ENCODE measurements at places on chromosomes 6 and 20.

DNA sequence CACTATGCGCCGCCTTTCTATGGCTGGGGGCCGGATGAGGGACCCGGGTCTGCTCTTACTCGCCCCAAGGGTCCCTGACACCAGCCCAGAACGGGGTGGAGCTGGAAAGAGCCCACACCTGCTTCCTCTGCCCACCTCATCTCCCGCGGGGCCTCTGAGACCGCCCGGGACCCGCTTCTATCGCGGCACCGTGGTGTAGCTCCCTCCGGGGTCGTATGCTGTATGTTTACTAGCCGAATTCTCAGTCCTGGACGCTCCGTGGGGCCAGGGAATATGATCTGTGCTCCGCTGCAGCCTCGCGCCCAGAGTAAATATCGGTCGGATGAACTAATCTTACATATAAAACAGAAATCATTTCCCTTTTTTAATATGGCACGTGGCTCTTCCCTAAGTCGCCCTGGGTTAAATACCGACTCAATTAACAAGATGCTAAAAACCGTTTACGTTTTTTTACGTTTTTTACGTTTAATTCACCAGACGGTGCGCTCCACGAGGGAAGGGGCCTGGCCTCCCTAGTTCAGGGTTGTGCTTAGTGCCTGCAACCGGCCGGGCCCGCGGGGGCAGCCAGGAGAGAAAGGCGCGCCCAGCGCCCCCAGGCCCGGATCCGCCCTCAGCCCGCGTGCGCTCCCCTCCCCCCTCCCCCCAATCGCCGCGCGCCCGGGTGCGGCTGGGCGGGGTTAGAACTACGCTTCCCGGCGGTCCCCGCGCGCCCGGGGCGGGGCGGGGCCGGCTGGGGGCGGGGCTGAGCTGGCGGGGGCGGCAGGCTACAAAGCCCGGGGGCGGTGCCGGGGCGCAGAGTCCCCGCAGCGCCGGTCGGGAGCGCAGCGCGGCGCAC is at the start of gene RBM38:
Gene RBM38 (plus strand): TSS at position 793 of the 835 bp plus-strand sequence. CDS start 186 bp downstream, outside the sequence.
- peak; percentile 99 for DNase-seq

GRCh38 chr6:131685266-131685780 is 15.9 kb downstream of the OR2A4 start:
- DNase-seq, result no peak

- no peak for DNase-seq
Observed at GRCh38 chr6:147167576-147168461, 36.4 kb upstream of the STXBP5 start.

- no peak for DNase-seq
Observed at GRCh38 chr6:25447570-25447929, 168.4 kb downstream of the CARMIL1 start.

- no peak for DNase-seq
Observed at GRCh38 chr20:57896017-57896416, 186.2 kb upstream of the PMEPA1 start.

DNA sequence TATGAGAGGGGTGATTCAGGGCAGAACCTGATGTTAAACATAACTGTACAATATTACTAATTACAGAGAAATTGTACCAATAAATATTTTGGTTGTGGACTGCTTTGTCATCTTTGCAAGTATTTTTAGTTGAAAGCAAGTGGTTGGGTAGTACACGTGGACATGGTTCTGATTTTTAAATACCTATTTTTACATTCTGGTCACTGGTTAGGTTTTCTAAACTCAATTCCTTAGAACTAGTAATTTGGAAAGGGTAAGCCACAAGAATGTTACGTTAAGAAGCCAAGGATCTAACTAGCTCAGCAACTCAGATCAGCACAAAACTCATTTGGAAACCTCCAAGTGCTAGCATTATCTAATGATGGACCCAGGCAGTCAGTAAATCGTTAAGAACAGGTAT is 2.7 kb downstream of the EPB41L2 start:
- no peak for DNase-seq

DNA sequence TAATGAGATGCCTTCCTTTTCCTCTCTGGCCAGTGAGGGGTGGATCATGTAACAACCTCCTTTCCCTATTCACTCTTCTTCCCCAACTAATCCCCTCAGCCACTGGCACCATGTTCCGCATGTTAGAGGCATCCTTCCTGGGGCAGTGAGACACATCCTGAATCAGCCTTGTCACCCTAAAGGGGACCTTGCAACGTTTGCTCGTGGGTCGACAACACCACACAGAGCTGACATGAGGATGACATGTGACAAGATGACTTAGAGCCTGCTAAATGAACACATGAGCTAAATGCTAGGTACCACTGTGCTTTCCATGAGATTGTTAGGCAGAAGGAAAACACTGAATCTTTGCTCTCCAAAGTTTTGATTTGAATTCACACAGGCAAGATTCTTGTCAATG is 129.2 kb downstream of the ATXN1 start:
- DNase-seq, result no peak

- no peak for DNase-seq
Observed at GRCh38 chr6:61909486-61909885, 376.5 kb downstream of the KHDRBS2 start.

GRCh38 chr6:49524541-49524940 is 24.8 kb downstream of the GLYATL3 start:
- DNase-seq, result no peak

DNA sequence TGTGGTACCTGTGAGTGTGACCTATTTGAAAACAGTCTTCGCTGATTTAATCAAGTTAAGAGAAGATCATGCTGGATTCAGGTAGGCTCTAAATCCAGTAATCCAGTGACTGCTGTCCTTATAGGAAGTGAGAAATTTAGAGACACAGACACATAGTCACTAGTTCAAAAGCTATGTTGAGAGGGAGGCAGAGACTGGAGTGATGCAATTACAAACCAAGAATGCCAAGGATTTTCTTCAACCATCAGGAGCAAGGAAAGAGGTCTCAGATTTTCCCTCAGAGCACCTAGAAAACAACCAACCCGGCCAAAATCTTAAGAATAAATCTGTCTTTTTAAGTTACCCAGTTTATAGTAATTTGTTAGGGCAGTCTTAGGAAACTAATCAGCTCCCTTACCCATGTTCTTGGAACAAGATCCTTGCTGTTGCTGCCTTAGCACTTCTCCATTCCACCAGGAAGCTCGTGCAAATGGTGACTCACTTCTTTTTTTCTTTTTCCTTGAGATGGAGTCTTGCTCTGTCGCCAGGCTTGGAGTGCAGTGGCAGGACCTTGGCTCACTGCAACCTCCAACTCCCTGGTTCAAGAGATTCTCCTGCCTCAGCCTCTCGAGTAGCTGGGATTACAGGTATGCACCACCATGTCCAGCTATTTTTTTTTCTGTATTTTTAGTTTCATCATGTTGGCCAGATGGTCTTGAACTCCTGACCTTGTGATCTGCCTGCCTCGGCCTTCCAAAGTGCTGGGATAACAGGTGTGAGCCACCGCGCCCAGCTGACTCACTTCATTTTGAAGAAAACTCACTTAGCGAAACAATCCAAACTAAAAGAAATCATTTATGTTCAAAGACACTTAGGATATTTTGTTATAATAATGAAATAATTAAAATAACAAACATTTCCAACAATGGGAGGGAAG is 34.4 kb upstream of the ZNF184 start:
- DNase-seq, result no peak

DNA sequence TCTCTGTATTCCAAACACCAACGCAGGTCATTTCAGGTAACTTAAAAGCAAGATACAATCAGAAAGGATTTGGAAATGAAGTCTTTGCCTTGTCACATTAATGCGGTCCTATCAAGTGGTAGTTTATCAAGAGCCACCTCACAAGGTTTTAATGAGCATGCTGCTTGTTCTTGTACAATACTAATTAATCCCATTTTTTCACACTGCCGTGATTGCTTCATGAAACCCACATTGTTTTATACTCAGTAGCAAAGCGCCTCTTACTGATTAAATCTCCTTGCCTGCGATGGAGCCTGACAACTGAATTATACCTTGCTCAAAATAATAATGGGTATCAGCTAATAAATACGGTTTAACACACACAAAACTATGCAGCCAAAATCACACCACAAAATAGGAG is 234.1 kb upstream of the TSHZ2 start:
- no peak for DNase-seq

- DNase-seq, result no peak
Observed at GRCh38 chr6:32943864-32944649, 3.2 kb upstream of the HLA-DMB start.

DNA sequence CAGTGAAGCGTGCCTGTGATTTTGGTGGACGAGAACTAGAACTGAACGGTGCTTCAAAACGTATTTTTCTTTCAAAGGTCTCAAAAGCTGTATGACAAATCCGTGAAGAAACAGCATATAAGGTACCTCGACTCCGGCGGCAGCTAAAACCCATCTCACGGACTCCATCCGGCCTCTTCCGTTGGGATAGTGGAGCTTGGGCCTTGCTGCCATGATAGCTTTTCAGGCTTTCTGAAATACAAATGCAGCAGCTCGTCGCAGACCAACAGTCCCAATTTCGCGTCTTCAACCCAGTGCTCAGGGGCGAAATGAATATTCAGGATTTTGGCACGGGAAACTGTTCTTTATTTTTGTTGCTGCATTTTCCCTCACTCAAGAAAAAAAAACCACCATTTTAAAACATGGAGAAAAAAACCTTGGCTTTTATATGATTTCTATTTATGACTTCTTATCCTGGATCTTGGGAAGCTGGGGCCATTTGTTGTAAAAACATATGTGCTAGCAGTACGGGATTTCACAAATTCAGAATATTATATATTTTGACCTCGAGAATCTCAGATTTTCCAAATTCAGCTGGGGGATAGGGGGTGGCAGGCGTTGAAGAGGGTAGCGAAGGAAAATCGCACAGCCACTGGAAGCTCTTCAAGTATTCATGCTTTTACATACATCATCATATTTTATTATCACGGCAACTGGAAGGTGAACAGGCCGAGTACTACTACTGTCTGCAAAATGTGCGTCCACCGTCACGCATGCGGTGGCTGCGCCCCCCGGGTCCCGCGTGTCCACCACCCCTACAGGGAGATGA is 849 bp downstream of the GSTA4 start:
- peak; percentile 40 for DNase-seq

GRCh38 chr20:32278199-32278643 is 770 bp downstream of the KIF3B start:
- DNase-seq, result no peak

- DNase-seq, result no peak
Observed at GRCh38 chr6:106613590-106613989, 15.7 kb downstream of the RTN4IP1 start.

- no peak for DNase-seq
Observed at GRCh38 chr20:63765902-63766301, 26.3 kb downstream of the SLC2A4RG start.

DNA sequence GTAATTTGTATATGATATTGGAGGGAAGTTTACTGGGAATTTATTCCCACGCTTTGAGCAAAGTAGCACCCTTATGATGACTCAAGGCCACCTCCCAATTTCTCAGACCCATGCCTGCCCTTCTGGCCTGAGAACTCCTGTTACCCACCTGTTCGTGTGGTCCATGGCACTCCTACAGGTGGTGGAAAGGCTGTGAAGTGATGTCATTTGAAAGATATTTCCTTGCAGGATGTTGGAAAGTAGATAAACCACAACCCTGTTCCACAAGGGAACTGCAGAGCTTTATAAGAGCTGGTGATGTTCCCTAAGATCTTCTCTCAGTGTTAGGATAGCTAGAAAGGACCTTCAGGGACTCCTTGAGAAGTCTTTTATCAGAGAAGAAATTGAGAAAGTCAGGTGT is 70.5 kb downstream of the ADGRG6 start:
- DNase-seq, result peak; percentile 74

DNA sequence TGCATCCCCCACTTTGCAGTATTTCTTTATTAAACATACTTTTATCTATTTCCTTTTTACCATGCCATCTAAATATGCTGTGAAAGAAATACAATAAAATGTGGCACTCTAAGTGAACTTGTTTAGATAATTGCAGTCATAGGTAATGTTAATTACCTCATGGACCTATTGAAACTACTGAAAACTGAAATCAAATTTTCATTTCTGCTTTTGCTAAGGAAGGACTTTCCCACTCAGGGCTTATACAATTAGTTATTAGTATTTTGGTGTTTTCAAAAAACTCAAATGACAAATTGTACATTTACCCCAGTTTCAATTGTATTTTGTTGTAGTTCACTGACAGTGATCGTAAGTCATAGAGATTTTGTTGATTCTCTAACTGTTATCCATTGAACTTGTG is 88.4 kb downstream of the ID4 start:
- no peak for DNase-seq

GRCh38 chr6:12208190-12208589 is 82.0 kb upstream of the EDN1 start:
- peak; percentile 20 for DNase-seq

DNA sequence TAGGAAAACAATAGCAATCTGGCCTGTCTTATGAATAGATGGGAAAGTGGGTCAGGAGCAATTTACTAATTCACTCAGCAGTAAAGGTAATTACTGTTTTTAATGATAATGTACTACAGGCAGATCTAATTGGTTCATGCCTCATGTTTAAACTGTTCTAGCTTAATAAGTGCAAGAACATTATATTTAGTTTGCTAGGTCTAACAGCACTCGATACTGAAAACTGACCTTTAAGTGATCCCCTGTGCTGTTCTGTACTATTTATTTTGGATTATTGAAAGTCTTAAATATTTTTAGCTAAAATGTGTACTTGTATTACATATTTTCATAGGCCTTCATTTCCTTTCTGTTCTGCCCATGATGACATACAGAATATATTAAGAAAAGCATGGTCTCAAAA is 998.0 kb upstream of the GJE1 start:
- DNase-seq, result no peak

GRCh38 chr6:7047128-7047527 is 60.6 kb upstream of the RREB1 start:
- DNase-seq, result no peak

GRCh38 chr20:18052856-18053255 is 4.9 kb downstream of the OVOL2 start:
- no peak for DNase-seq

GRCh38 chr6:152720974-152721373 is 23.3 kb downstream of the MYCT1 start:
- peak; percentile 21 for DNase-seq

GRCh38 chr6:114176726-114177125 is 166.1 kb downstream of the HS3ST5 start:
- no peak for DNase-seq

DNA sequence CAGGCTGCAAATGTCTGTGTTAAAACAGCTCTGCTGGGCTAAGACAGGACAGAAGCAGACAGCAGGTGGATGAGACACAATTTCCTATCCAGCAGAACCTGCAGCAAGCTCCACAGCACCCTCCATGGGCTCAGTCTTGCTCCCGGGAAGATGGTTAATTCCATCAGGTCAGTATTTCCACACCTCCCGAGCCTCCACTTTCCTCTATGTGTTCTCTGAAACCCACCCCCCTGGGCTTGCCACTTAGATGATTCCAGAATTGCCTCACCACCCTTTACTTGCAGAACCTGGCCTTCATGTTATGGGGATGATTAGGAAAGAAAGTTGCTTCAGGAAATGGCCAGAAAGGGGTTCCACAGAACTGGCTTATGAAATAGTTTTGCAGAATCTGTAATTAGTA is 43.8 kb downstream of the ERMARD start:
- DNase-seq, result no peak

DNA sequence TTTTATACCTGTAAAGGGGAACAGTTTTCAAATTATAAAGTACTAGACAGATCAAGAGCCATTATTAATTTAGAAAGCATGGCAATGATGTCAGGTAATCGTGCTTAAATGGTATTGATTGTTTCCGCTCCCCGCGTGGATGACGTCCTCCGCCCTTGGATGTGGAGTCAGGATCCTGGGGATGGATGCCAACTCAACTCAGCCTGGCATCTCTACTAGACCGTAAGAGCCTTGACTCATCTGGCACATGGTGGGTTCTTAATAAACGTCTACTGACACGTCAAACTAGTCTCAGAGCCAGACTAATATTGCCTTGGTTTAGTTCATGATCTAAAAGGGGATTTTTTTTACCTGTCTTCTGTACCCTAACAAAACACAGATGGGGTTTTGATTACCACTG is 80.2 kb downstream of the LRFN2 start:
- DNase-seq, result no peak
